Type B pancreatic cell (in vitro differentiated cells): ENCODE measurements at places on chromosomes 16 and 17.

- no peak for DNase-seq
These were observed 2.8 kb downstream of the MYCBPAP start for GRCh38 chr17:50511058-50511457.

DNA sequence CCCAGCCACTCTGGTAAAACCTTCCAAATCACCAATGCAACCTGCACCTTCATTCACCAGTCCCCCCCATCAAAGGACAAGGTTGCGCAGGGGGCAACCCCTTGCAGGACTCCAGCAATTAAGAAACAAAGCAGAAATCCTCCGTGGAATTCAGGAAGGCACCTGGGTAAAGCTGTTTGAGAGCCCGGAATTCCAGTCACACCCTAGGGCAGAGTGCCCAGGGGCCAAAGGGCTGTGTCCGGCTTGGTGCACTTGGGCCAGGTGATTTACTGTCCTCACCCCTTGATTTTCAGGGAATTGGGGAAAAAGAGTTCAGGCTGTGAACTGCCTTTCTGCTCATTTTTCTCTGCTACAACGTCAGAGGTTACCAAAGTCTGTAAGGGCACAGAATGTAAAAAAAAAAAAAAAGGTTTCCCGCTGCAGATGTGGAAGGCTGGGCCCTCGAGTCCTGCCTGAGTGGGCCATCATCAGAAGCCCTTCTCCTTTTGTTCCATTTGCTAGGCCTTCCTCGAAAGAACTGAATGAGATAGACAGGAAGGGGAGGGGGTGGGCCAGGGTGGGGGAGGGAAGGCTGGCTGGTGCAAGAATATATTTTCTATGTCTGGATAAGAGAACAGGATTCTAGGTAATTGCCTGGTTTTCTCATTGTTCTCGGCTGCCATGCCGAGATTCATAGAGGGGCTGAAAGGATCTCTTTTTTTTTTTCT is 266.5 kb upstream of the PSMD7 start:
- DNase-seq = no peak

- no peak for DNase-seq
These were observed 58.6 kb downstream of the ZNF778 start for GRCh38 chr16:89275837-89276720.

DNA sequence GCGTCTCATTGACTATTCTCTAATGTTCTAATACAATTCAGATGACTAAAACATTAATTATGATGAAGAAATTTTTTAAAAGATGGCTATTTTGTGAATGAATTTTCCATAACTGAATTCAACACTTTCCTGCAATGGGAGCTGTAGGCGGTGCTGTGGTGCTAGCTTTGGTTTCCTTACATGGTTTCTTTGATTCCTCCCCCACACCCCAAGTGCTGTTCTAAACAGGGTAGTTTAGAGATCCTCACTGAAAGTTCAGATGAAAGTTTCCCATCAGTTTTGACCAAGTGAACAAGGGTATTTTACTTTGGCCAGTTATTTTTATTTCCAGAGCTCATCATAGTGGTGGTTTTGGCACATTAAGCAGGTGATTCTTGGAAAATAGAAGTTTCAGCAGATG is 26.0 kb upstream of the MRC2 start:
- no peak for DNase-seq

DNA sequence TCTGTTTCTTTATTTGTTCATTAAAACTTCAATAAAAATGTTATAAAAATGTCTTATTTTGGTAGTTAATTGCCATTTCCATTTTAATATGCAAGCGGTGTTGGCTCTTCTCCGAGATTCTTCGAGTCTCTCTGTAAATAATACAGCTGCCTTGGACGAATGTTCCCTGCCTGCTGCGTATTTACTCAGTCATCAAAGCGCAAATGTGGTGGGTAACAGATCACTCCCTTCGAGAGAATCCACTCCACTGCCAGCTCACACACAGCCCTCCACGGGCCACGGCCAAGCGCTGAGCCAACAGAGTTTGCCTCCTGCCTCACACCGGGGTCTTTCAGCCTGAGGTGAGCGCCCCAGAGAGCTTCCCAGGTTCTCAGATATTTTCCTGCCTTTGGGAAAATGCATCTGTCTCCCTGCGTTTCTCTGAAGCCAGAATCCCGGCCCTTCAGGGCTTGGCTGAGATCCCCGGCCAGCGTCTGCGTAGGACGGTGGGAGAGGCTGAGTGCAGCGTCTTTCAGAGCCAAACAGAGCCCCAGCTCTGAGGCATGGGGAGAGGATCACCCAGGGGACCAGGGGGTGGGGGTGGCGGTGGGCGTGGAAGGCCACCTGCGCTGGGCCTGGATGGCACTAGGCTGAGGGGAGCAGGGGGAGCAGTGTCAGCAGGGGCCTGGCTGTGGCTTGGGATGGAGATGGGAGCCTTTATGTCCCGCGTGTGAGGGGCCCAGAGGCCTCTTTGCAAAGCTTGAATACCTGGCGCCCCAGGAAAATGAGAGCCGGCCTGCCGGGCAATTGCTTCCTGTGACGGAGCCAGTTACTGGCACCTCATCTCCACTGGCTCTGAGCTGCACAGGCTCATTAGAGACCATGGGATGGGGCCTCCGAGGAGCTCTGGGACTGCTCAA is 248.7 kb downstream of the RBFOX3 start:
- DNase-seq = no peak

GRCh38 chr17:80387071-80387470 is 27.9 kb upstream of the ENDOV start:
- no peak for DNase-seq

DNA sequence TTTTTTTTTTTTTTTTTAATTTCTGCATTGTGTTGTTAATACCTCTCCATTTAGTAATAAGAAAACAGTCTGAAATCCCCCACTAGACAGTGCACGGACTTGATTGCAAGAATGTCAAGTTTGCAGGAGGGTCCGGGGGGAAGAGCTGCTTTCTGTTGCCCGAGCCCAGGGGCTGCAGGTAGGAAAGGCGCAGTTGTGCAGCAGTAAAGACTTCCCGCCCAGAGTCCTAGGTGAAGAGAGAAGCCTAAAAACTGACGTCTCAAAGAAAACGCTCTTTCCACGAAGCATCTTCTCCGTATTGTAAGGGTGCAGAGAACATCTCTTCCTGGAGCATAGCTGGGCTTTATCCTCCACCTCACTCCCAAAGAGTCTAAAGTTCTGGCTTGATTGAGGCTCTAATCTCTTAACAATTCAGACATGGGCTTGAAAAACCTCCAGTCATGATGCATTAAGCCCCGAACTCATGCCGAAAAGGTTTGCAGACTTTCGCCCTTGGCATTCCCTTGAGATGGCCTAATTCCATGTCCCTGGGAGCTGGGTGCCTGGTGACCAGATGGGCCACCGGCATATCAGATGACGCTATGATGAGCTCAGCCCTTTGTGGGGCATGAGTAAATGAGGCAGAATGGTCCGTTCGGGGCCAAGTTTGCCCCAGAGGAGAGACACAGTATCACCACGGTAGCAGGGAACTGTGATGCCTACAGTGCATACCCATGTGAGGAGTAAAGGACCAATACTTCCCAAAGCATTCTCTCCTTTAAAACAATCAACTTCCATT is 436.2 kb upstream of the ZFHX3 start:
- DNase-seq = no peak

DNA sequence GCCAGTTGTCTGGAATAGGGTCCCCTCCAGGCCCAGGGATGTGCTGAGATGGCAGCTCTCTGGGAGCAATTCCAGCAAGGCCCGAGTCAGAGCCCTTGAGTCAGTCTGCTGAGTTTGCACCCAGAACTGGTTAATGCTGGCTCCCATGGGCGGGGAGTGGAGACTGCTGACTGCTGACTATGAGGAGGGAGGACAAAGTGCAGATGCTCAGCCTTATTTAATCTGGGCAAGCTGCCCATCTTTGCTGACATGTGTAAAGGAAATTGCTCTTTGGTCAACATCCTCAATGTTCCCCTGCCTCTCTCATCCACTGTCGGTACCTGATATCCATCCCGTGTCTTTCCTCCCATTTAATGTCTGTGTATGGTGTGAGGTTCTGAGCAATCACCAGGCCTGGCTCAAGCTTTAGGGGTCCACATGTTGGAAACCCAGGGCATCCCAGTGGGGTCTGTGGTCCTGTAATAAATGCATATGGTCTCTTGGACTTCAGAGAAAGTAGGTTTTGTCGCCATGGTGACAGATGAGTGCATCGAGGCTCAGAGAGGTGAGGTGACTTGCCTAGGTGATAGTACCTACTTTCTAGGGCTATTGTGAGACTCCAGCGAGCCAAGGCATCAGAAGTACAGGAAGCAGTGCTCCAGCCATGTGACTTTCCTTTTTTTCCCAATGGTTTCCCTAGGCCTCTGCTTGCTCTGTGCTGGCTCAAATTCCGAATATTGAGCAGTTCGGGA is 20.0 kb upstream of the RNF135 start:
- no peak for DNase-seq

GRCh38 chr16:49513040-49513439 is 139.4 kb downstream of the C16orf78 start:
- no peak for DNase-seq

GRCh38 chr17:27996202-27997043 is 46.1 kb upstream of the NLK start:
- DNase-seq = no peak

DNA sequence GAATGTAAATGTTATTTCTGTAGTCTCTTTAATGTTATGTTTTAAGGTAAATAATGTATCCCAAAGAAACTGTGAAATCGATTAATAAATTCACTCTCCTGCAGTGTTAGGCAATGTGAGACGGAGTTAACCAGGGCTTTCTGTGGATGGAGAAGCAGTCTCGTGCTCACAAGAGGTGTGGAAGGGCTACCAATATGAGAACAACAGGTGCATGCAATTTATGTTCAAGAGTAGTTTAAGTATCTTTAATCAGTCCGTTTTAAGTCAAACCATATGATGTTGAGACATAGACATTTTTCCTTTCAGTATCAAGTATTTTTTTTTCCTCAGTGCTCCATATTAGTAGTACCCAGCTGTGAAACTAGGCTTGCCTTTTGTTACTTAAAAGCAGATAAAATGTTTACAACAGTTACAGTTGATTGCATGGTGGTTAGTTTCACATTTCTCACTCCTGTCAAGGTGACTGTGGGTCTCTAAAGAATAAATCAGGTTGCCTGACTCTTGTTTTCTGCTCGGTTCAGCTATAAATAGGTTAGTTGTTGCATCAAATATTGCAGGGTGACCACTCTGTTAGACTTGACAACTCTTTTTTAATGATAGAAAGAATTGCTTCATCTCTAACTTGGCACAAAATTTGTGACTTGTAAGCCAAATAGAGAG is 54.4 kb downstream of the COX10 start:
- no peak for DNase-seq

GRCh38 chr16:51095084-51095881 is 55.8 kb downstream of the SALL1 start:
- no peak for DNase-seq

GRCh38 chr17:82889496-82890338 is 49.9 kb upstream of the ZNF750 start:
- DNase-seq = no peak

DNA sequence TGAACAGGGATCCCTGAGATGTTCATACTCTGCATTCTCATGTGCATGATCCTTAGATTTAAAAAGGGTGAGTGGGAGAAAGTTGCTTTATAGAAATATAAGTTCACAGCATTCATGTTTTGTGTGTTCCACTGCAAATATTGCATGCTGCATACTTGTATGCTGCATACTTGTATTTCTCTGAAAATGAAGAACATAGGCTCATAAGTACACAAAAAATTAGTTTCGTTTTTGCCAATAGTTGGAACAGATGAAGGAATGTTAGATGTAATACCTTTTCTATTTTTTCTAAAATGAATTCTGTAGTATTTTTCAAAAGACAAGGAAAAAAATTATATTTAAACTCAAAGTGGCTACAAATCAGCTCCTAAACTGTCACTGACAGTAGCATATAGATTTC is 79.0 kb downstream of the NFAT5 start:
- no peak for DNase-seq

- DNase-seq = no peak
These were observed 123.4 kb downstream of the CLEC16A start for GRCh38 chr16:11067697-11068141.

DNA sequence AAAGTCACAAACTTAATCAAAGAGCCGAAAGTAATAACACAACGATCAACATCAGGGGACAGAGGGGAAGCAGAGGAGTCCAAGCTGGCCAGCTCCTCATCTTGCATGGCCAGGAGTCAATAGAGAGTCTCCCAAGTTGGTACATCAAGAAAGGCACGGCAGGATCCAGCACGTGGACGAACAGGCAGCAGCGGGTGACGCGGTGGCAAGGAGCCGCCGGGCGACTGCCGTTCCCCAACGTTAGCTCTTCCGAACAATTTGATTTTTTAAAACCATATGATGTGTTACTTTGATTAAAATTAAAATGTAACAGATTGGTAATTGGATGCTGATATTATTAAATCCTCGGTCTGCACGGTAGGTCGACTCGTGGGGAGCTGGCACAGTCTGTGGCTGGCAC is 81.8 kb upstream of the DOC2B start:
- peak; percentile 44 for DNase-seq

DNA sequence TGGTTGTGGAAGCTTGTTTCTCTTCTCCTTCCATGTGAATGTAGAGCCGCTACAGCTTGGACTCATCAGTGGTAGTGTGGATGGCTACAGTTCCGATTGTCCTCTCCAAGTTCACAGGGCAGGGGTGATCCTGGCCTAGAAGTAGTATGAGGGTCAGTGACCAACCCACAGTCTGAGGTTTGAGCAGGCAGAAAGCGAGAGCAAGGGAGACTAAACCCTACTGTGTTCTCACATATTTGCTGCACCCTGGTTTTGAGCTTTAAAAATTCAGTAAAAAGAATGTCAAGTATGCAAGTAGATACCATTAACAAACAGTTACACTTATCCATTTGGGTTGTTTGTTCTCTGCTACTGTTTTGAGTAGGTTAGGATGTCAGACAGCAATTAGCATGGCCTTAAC is 148.9 kb downstream of the MRTFB start:
- DNase-seq = no peak

- DNase-seq = no peak
These were observed 6.1 kb downstream of the ABCC3 start for GRCh38 chr17:50640686-50641351.

DNA sequence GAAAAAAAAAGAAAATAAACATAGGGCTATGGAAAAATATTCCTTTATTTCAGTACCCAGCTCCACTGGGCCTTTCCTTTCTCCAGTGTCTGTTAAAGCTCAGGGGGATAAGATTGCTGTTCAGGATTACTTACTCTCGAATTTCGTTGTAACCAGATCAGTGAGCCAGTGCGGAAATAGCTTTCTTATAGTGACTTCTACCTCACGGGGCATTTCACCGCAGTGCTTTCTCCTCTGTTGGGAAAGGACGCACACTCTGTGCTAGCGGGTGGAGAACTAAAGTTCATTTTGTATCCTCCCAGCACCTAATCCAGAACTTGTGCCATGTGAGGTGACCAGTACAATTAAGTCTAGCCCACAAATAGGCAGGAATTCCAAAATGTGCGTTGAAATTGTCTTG is 38.3 kb downstream of the RPA1 start:
- DNase-seq = no peak

- DNase-seq = no peak
These were observed 71.6 kb downstream of the RAI1 start for GRCh38 chr17:17752821-17753321.

- DNase-seq = no peak
These were observed 414.4 kb downstream of the SHISA9 start for GRCh38 chr16:13315642-13316427.

GRCh38 chr17:914561-914960 is 65.0 kb downstream of the NXN start:
- no peak for DNase-seq

- DNase-seq = no peak
These were observed 5.7 kb downstream of the LAT start for GRCh38 chr16:28990375-28991040.

- no peak for DNase-seq
These were observed 119.7 kb upstream of the MYOCD start for GRCh38 chr17:12545877-12546513.
